ENCODE measurements at places on chromosomes 12 and 14.

DNA sequence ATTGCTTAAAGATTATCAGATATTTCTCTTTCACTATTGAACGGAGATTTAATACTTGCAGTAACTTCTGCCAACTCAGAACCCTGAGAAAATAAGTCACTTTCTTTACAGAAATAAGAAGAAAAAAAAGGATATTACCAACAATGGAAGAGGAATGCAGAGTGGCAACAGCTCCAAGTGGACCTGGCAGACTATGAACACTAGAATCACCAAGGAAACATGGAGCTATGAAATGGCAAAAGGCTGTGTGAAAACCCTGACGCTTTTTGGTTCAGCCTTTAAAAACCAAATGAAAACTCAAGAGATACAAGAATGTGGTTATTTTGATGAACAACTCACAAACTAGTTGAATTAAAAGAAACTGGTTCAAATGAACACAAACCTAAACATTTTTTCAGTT, 17.7 kb downstream of the DTD2 start:
- DNase-seq = no peak

DNA sequence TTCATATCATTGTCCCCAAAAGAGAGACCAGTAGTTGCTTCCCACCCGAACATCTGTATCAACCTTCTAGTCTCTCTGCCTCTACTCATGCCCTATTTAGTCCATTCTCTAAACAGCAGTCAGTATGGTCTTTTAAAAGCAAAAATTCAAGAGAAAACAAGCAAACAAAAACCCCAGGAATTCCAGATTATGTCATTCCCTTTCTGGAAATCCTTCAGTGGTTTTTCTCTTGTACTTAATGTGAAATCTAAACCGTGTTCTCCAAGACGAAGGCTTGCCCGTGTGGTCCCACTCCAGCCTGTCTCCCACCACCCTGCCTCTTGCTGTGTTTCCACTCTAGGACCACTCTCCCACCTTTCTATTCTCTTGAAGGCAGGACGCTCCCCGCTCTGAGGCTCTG, 90.8 kb downstream of the TMEM30B start:
- DNase-seq = no peak

DNA sequence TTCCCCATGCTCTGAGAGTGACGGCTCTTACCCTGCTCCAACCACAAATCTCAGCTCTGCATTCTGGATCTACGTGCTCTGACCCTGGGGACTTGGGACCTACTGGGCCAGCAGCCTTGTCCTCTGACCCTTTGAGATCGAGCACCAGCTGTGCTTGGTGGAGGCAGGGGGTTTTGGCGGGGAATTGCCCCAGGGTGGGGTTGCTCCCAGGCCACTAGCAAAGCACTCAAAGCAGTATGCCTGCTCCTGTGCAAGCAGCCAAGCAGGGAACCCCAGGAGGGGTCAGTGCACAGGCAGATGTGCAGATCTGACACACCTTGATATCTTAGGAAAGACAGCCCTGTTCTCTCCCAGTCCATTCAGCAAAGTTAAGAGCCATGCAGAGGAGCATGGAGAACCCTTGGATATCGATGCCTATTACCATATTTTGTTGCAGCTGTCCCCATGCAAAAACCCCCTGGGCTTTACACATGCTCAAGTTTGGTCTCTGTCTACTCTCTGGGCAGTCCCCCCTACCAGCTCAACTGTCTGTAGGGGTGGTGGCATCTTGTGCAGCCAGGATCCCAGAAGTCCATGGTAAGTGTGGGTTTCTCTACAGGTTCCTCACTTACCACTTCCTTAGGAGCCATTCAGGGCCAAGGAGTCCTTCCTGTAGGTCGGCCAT, 319.0 kb downstream of the TMTC2 start:
- DNase-seq = no peak

DNA sequence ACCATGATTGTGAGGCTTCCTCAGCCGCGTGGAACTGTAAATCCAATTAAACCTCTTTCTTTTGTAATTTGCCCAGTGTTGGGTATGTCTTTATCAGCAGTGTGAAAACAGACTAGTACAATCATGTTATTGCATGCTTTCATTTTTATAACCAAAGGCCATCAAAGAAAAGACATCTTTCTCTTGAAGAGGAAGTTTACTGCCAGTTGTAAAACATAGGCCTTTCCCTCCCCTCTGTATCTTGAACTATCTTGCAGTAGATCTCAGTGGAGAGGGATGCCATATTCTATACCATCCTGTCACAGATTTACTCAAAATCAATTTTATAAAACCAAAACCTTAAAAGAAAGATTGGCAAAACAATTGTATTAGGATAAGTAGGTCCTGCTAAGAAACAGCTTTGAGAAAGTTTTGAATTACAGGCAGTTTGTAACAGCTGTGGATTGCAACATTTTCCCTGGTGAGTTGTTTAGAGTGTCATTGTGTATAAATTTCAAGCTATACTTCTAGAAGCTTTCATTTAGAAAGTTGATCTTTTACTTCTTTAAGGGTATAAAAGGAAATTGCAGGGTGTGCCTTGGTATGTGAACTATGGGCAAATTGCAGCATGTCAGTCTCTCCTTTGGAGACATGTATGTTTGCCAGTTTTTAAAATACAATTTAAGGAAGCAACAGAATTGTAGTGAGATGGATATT, 128.0 kb downstream of the ATP23 start:
- no peak for DNase-seq

GRCh38 chr12:52231305-52232202, 1.5 kb upstream of the KRT7 start:
- DNase-seq = no peak

DNA sequence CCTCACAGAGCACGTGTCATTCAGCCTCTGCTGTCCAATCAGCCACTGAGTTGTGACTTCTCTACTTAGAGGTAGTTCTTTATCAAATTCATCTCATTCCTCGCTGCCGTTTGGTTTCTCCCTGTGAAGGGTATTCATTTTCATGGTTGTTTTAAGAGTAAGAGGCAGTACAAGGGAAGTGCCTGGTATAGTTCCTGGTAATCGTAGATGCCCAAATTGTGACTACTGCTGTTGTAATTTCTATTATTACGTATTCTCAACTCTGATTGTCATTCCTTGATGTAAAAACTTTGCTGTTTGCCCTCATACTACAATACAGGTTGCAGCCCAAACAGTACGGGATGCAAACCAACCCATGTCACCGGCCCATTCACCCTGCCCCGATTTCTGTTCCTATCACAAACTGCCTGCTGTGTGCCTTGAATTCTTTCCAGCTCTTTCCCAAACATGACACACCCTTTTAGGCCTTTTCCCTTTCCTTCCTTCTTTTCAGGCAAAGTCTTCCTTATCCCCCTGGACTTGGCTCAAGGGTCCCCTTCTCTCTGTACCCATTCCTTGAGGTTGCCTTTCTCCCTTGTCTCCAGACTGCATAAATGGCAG, 93.0 kb downstream of the SLC25A47 start:
- no peak for DNase-seq

DNA sequence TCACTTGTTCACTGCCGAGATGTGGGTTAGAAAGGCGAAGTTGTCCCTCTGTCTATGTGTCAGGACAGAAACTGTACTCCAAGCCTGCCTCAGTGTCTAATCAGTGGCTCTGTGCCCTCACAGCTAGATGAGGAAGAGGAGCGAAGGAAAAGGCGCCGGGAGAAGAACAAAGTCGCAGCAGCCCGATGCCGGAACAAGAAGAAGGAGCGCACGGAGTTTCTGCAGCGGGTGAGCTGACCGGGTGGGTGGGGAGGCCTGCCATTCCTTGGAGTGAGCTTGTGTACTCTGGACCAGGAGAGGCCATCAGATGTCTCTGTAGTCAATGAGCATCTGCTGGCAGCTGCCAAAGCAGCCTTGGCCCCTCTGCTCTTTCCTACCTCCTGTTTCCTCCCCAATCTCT, 33.5 kb downstream of the JDP2 start:
- DNase-seq = no peak

DNA sequence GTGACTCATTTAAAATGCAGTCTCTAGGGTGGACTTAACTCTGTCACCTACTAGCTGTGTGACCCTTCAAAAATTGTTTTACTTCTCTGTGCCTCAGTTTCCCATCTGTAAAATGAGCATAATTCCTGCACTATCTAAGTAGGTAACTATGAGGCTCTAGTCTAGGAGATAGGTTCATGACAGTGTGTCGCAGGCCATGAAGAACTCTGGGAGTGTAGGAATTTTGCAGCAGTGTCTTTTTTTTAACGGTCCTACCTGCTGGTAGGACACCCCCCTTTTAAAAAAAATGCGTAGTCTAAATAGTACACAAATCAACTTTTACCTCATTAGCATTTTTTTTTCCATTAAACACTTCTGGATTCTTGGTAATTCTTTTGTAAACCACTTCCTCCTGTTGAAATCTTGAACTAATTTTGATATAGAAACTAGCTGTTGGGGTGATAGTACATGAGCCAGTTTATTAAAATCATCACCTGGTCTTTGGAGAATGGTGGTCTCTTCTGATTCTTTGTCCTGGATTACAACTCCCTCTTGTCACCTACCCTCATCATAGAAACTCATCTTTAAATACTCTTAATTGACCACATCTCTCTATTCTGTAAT, 86.0 kb upstream of the SLC38A2 start:
- no peak for DNase-seq

DNA sequence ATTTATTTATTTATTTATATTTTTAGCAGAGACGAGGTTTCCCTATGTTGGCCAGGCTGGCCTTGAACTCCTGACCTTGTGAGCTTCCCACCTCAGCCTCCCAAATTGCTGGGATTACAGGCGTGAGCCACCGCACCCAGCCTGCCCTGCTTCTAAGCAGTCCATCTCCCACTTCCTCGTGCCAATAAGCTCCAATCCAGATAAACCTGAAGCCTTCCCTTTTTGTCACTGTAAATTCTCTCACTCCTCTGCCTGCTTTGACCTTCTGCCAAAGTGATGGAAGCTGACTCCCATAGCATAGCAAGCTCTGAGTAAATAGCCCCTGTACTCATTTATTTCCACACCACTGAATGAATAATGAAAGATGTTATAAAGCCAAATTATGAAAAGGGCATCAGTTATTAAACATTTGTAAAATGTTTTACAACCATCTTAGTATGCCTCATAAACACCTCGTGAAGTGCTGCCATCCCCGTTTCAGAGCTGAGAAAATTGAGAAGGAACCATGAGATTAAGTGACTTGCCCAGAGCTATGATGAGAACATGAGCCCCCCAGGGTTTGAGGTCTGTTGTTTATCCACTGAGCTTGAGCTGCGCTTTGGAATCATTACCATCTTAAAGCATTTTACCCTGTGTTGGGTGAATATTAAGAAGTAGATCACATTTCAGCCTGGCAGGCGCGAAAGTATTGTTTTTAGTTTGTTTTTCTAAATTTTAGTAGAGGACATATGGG, 30.4 kb downstream of the MANSC1 start:
- DNase-seq = no peak

DNA sequence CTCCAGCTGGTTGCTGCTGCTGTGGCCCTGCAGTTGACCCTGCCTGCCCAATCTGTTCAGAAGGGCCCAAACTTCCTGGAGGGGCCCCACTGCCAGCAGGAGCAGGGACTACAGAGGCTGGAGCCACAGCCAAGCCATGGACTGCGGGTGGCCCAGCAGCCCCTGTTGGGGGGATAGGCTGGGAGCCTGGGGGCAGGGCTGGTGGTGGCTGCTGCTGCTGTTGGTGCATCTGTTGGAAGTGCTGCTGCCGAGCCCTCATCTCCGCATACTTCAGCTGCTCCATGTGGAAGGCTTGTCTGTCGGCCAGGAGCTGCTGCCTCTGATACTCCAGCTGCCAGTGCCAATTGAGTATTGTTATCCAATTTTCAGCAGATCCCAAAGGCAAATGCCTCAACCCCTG, 7.2 kb downstream of the MYL6 start:
- DNase-seq = no peak

- DNase-seq = peak; percentile 33
These were observed 652 bp downstream of the SUPT16H start for GRCh38 chr14:21382886-21383847.

GRCh38 chr14:94110552-94111181, at the start of gene IFI27:
TSS of gene IFI27 (plus strand) at chr14:94110736.
- DNase-seq = no peak

GRCh38 chr12:68422956-68423574, 90.9 kb upstream of the MDM1 start:
- no peak for DNase-seq

GRCh38 chr12:85076688-85077430, 40.7 kb downstream of the LRRIQ1 start:
- DNase-seq = peak; percentile 4

DNA sequence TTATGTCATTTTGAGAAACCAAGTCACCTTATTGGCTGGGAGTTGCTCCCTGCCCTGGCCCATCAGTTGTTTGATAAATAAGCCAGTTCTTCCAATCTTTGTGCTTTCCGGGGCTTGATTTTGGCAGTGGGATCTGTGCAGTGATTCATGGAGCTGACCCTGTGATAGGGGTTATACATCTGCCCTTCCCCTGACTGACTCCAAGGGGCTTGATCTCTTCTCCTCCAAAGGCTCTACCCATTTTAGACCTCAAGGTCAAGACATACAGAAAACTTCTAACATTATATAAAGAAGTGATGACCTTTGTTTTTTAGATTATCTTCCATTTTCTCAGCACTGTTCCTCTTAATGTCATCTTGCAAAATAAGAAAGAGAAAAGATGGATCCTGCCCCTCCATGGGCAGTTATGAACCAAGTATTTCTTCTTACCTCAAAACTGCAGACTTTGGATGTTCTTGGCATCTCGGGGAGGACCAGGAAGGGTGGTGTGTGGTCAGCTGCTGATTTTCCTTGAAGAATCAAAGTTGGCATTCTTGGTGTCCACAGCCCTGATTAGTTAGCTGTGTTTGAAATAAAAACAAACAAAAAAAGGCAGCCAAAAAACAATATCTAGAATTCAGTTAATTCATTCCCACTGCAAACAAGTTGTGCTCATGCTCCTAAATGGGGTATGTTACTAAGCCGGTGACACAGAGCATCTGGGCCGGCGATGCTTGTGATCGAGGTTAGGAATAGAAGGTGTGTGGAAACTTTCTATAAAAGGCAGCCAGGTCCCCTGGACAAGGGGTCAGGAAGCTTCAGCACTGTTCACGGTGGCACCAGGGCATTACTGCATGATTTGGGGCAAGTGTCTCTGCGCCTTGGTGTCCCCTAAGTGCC, 120.2 kb downstream of the SAMD4A start:
- DNase-seq = no peak

GRCh38 chr14:30560581-30560980, 1.6 kb downstream of the G2E3 start:
- no peak for DNase-seq

DNA sequence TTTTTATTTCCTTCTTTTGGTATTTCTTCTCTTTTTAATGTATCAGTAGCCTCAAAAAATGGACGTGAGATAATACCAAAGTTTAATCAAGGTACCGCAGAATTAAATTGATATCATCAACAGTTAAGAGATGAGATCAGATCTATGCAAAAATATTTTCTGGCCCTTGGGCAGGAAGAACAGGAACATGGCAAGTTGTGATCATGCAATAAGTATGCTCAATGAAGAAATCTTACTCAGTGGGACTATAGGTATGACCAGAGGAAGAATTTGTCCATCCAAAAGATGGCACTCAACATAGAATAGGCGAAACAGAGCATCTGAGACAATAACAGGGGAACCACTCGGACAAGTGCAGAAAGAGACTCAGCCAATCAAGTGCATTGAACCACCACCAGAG, 914 bp upstream of the GARIN2 start:
- no peak for DNase-seq

GRCh38 chr12:45343269-45344051, 127.6 kb downstream of the ANO6 start:
- no peak for DNase-seq

GRCh38 chr14:99203080-99203479, 68.9 kb downstream of the BCL11B start:
- DNase-seq = no peak

Measured in germinal center (tissue), 1 donor.